ENCODE measurements at places on chromosomes 4 and X.
A peak's percentile ranks its signal among the peaks of the same experiment; 100 is the strongest.

DNA sequence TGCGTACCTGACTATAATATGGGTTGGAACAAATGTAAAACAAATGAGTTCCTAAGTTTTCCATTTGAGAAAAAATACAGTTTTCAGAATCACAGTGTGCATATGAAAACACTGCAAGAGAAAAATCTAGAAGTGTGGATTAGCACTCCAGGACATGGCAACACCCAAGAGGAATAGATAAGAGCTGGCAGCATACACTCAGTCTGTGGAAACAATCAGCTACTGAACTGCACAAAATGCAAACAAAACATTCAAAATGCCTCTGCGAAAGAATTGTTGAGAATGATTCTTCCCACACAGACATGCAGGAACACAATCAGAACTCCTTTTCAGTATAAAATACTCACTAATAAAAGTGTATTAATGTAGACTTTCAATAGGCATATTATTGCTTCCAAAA, 39.9 kb downstream of the ATP8A1 start:
- H3K36me3 ChIP-seq: peaks cover 21% of the 10 kb centered on the region
- H3K4me3 ChIP-seq: no peak overlapping the region

- H3K4me1 ChIP-seq: no peaks in the 10 kb centered on the region
- H3K36me3 ChIP-seq: no peaks in the 10 kb centered on the region
- H3K27me3 ChIP-seq: no peaks in the 10 kb centered on the region
- no peak overlapping the region for H3K4me3 ChIP-seq
- no peak for DNase-seq
Measured at GRCh38 chr4:82780752-82781231, 17.8 kb downstream of the SCD5 start.

- peak overlapping the region; percentile 15 for H3K4me3 ChIP-seq
- peak; percentile 64 for DNase-seq
- peak overlapping the region; percentile 4 for H3K27ac ChIP-seq
Measured at GRCh38 chr4:89829470-89830138, 7.4 kb downstream of the SNCA start.

DNA sequence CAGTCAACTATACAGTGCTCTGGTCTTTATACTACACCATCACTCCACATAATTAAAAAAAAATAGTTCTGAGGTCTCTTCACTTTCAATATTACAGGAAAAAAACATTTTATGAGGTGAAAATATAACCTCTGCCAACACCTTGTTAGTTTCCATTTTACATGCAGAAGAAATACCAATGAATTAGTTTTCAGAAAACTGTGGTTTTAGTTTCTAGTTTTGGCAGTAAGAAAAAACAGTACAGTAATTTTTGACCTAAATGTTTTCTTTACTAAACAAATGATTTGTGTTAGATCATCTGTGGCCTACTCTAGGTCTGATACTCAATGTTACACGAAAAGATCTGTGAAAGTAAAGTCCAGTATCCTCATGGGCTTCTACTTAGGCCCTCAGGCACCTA, 10.0 kb downstream of the SULT1E1 start:
- no peak for DNase-seq
- H3K27ac ChIP-seq: no peak overlapping the region
- no peaks in the 10 kb centered on the region for H3K27me3 ChIP-seq
- peaks cover 2% of the 10 kb centered on the region for H3K36me3 ChIP-seq
- no peak overlapping the region for H3K4me3 ChIP-seq

- DNase-seq: peak; percentile 20
- H3K27ac ChIP-seq: no peak overlapping the region
- H3K27me3 ChIP-seq: no peaks in the 10 kb centered on the region
- peaks cover 68% of the 10 kb centered on the region for H3K4me1 ChIP-seq
- no peak overlapping the region for H3K4me3 ChIP-seq
- peaks cover 3% of the 10 kb centered on the region for H3K36me3 ChIP-seq
Measured at GRCh38 chrX:40085102-40085551, 12.6 kb downstream of the BCOR start.

DNA sequence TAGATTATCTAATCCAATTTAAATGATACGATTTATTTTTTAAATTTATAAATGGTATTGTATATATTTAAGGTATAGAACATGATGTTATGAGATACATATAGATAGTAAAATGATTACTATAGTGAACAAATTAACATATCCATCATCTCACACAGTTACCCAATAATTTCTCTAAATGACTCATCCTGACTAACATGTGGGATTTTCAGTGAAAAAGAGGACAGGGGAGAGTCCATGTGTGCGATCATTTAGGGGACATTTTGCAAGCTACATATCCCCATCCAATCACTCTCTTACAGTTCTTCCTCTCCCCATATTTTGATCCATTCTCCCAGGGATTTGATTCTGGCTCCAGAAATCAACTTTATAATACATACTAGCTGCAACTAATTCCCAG, 88.2 kb downstream of the ABCB7 start:
- H3K4me1 ChIP-seq: peaks cover 4% of the 10 kb centered on the region
- H3K4me3 ChIP-seq: no peak overlapping the region
- no peaks in the 10 kb centered on the region for H3K27me3 ChIP-seq
- no peak for DNase-seq

- DNase-seq: peak; percentile 61
- peaks cover 5% of the 10 kb centered on the region for H3K36me3 ChIP-seq
- H3K27me3 ChIP-seq: no peaks in the 10 kb centered on the region
- no peak overlapping the region for H3K27ac ChIP-seq
Measured at GRCh38 chr4:173252024-173252935, 81.9 kb downstream of the HMGB2 start.

DNA sequence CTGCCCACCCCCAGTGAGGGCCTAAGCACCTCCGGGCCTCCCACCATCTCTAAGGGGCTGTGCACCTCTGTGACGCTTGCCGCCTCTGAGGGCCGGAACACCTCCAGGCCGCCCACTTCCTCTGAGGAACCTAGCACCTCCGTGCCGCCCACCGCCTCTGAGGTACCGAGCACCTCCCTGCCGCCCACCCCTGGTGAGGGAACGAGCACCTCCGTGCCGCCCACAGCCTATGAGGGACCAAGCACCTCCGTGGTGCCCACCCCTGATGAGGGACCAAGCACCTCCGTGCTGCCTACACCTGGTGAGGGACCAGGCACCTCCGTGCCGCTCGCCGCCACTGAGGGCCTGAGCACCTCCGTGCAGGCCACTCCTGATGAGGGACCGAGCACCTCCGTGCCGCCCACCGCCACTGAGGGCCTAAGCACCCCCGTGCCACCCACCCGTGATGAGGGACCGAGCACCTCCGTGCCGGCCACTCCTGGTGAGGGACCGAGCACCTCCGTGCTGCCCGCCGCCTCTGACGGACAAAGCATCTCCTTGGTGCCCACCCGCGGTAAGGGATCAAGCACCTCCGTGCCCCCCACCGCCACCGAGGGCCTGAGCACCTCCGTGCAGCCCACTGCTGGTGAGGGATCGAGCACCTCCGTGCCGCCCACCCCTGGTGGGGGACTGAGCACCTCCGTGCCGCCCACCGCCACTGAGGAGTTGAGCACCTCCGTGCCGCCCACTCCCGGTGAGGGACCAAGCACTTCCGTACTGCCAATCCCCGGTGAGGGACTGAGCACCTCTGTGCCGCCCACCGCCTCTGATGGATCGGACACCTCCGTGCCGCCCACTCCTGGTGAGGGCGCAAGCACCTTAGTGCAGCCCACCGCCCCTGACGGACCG, 977 bp downstream of the MAGEE1 start:
- H3K27ac ChIP-seq: peak overlapping the region; percentile 84
- H3K36me3 ChIP-seq: no peaks in the 10 kb centered on the region
- DNase-seq: peak; percentile 56
- H3K4me3 ChIP-seq: peak overlapping the region; percentile 83
- no peaks in the 10 kb centered on the region for H3K27me3 ChIP-seq
- H3K4me1 ChIP-seq: peaks cover 36% of the 10 kb centered on the region

GRCh38 chrX:118216509-118216908, 99.9 kb upstream of the KLHL13 start:
- no peak overlapping the region for H3K27ac ChIP-seq
- peaks cover 3% of the 10 kb centered on the region for H3K4me1 ChIP-seq
- H3K4me3 ChIP-seq: no peak overlapping the region
- no peak for DNase-seq

DNA sequence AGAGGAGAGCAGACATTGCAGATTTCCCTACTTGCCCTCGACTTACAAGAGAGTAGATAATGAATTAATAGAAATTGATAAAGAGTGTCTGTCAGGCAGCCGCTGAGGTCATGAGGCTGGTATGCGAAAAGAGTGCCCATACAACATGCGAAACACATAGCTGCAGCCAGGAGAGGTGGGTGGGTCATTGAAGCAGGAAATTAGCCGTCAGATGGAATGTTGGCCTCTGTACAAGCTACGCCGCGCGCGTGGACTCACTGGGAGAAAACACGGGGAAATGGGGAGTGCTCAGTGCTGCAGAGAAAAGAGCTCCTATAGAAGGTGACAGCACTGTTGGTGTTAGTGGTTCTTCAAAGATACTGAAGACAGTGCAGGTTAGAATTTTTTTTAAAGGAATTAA, 125.1 kb downstream of the RAPGEF2 start:
- H3K36me3 ChIP-seq: no peaks in the 10 kb centered on the region
- H3K4me3 ChIP-seq: no peak overlapping the region
- no peak for DNase-seq
- H3K4me1 ChIP-seq: peaks cover 19% of the 10 kb centered on the region

GRCh38 chrX:48782795-48783194, 3.6 kb upstream of the GATA1 start:
- H3K36me3 ChIP-seq: no peaks in the 10 kb centered on the region
- H3K27me3 ChIP-seq: no peaks in the 10 kb centered on the region
- H3K27ac ChIP-seq: no peak overlapping the region
- DNase-seq: no peak
- no peak overlapping the region for H3K4me3 ChIP-seq
- H3K4me1 ChIP-seq: no peaks in the 10 kb centered on the region

GRCh38 chr4:47650584-47651130, 165.6 kb downstream of the ATP10D start:
- H3K27ac ChIP-seq: no peak overlapping the region
- H3K36me3 ChIP-seq: no peaks in the 10 kb centered on the region
- no peak for DNase-seq
- no peaks in the 10 kb centered on the region for H3K27me3 ChIP-seq
- H3K4me1 ChIP-seq: no peaks in the 10 kb centered on the region

- no peak overlapping the region for H3K27ac ChIP-seq
- no peaks in the 10 kb centered on the region for H3K36me3 ChIP-seq
- peak; percentile 62 for DNase-seq
- peaks cover 3% of the 10 kb centered on the region for H3K27me3 ChIP-seq
- H3K4me1 ChIP-seq: peaks cover 25% of the 10 kb centered on the region
Measured at GRCh38 chrX:53440621-53441517, 6.7 kb upstream of the HSD17B10 start.

DNA sequence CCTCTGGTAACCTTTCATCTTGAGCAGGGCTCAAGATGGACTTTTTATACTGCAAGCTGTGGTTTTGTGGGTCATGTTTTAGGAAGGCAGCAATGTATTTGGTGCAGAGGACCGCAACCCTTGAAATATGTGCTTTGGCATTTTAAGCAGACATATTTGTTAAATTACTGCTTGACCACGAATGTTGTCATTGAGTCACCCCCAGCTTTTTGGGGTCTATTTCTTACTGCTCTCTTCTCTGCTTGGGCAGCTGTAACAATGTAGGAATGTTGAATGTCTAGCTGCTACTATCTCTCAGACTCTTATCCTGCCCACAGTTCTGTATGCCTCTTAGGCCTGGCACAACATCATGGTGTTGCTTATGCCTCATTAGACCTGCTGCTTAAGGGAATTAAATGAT, 6.0 kb downstream of the RBPJ start:
- no peak for DNase-seq
- H3K27me3 ChIP-seq: no peaks in the 10 kb centered on the region
- H3K4me3 ChIP-seq: no peak overlapping the region
- no peak overlapping the region for H3K27ac ChIP-seq
- peaks cover 54% of the 10 kb centered on the region for H3K4me1 ChIP-seq

GRCh38 chr4:138460477-138461414, 218.6 kb upstream of the SLC7A11 start:
- H3K4me3 ChIP-seq: no peak overlapping the region
- H3K36me3 ChIP-seq: no peaks in the 10 kb centered on the region
- H3K27me3 ChIP-seq: no peaks in the 10 kb centered on the region
- H3K4me1 ChIP-seq: no peaks in the 10 kb centered on the region
- no peak overlapping the region for H3K27ac ChIP-seq

GRCh38 chr4:10063544-10064300, 42.4 kb upstream of the SLC2A9 start:
- no peak overlapping the region for H3K27ac ChIP-seq
- no peak overlapping the region for H3K4me3 ChIP-seq
- no peaks in the 10 kb centered on the region for H3K4me1 ChIP-seq
- no peak for DNase-seq
- H3K36me3 ChIP-seq: peaks cover 13% of the 10 kb centered on the region
- no peaks in the 10 kb centered on the region for H3K27me3 ChIP-seq

GRCh38 chr4:44638091-44638490, 13.3 kb downstream of the YIPF7 start:
- no peaks in the 10 kb centered on the region for H3K36me3 ChIP-seq
- H3K27me3 ChIP-seq: peaks cover 7% of the 10 kb centered on the region
- no peaks in the 10 kb centered on the region for H3K4me1 ChIP-seq
- DNase-seq: no peak
- no peak overlapping the region for H3K27ac ChIP-seq

- DNase-seq: no peak
- H3K36me3 ChIP-seq: no peaks in the 10 kb centered on the region
- H3K27ac ChIP-seq: no peak overlapping the region
- no peaks in the 10 kb centered on the region for H3K4me1 ChIP-seq
- H3K27me3 ChIP-seq: no peaks in the 10 kb centered on the region
Measured at GRCh38 chr4:16579866-16580265, 318.6 kb downstream of the LDB2 start.

DNA sequence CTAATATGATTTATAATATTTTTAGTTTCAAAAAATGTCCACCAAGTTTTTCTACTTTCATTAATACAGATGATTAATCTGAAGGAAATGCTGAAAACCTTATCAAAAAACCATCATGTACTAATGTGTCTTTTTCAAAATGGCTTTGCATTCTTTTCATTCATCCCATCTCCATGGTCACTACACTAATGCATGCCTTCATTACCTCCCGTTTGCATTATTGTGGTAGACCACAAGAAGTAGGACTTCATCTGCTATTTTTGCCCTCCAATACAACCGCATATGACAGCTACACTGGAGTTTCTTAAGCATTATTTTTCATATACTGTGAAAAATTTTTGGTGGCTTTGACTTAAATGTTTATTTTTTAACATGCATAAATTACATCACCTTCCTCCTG, 37.9 kb upstream of the FSTL5 start:
- H3K27ac ChIP-seq: no peak overlapping the region
- no peak overlapping the region for H3K4me3 ChIP-seq
- DNase-seq: no peak
- no peaks in the 10 kb centered on the region for H3K4me1 ChIP-seq
- H3K36me3 ChIP-seq: no peaks in the 10 kb centered on the region

DNA sequence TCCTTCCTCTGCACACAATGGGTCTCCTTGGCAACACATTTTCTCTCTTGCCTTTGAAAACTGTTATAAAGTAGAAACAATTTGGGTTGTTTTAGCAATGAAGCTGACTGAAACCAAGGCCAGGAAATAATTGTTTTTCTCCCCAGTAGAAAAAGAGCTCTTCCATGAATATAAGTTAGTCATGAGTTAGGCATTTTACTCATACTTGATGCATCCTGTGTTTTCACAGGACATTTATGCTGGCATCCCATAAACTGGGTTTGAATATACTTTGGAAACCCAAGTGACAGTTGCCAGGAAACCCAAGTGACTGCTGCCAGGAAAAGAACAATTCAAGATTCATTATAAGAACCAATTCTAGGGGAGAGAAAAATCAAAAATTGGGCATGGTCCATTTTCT, 128.6 kb upstream of the NPY2R start:
- no peaks in the 10 kb centered on the region for H3K27me3 ChIP-seq
- H3K4me1 ChIP-seq: no peaks in the 10 kb centered on the region
- DNase-seq: no peak
